ENCODE measurements at places on chromosomes 2 and 18. TPM values are rescaled to one million over a fixed set of nuclear protein-coding genes. Genes with fewer than 3 reads are reported as not detected.

DNA sequence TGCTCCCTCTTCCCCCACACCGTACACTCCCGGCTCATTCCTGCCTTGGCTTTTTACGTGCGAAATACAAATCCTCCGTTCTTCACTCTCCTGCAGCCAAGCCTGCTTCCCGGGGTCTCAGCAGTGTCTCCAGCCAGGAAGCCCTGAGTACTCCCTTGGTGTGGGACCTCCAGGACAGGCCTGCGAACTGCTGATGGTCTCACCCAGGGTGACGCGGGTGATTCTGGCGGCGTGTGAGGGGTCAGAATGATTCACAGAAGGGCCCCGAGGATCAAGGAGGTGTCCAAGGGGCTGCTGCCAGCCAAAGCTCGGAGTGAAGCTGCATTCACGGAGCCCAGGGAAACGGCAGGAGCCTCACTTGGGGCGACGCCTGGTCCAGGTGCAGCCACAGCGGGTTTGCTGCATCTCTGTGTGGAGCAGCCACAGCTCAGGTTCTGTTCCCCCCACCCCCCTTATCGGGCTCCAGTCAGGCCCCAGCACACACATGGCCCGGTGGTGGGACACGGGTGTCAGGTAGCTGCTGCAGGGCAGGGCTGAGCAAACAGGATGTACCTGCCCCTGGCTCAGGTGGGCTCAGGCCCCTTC is 337.7 kb upstream of the MYT1L start:
- no peak for DNase-seq

ARHGAP15 gene
- 112 TPM for total RNA-seq

NTSR2 gene
- total RNA-seq, result not detected

DNA sequence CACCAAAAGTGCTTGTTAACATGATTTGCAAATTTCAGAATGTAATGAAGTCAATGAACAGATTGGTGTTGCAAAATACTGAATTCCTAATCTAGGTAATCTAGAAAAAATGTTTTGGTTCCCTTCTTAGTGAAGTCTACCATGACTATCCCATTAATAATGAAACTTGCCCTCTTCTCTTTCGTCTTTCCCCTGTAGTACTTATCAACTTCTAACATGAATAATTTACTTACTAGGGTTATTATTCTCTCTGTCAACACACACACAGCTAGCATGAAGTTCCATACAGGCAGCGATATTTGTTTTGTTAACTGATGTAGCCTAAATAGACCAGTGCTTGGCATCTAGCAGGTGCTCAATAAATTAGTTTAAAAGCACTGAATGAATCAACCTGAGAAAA is 160.2 kb downstream of the NCK2 start:
- DNase-seq, result no peak

- DNase-seq, result no peak
Measured at GRCh38 chr18:41466436-41467160, 488.4 kb upstream of the PIK3C3 start.

GRCh38 chr2:240362216-240362755 is 73.2 kb upstream of the GPC1 start:
- no peak for DNase-seq

GRCh38 chr18:51537487-51537886 is 340.0 kb upstream of the MEX3C start:
- no peak for DNase-seq

DNA sequence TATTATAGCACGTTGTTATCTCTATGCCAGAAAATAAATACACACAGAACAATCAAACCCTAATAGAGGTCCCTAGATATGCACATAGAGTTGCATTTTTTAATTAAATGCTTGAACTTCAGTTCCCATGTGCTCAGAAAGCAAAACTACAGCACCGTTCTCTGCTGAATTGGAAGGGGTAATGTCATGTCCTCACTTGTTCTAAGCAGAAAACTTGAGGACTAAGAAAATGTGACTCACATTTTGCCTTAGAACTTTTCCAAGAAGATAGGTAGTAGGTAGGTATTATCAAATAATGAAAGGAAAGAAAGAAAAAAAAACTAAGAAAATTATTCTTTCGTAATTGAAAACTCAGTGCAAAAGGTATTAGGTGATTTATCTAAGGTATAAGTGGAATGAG is 607.3 kb downstream of the ERBB4 start:
- DNase-seq, result no peak

SULT1C2 gene
- total RNA-seq, result not detected

- DNase-seq, result no peak
Measured at GRCh38 chr2:204665207-204665606, 119.9 kb downstream of the PARD3B start.

- no peak for DNase-seq
Measured at GRCh38 chr2:173855661-173856060, 109.5 kb downstream of the SP3 start.

GRCh38 chr2:47656715-47657600 is 126.0 kb upstream of the MSH6 start:
- DNase-seq, result no peak

LRATD1 gene
- not detected for total RNA-seq

RPRM gene
- not detected for total RNA-seq

RBFA gene
- total RNA-seq, result 23.3 TPM

- DNase-seq, result no peak
Measured at GRCh38 chr2:43032213-43033015, 194.0 kb downstream of the ZFP36L2 start.

MIB1 gene
- total RNA-seq, result 21.6 TPM

GRCh38 chr2:78127424-78127823 is 605.2 kb upstream of the LRRTM4 start:
- no peak for DNase-seq

- DNase-seq, result no peak
Measured at GRCh38 chr2:46909771-46910419, 5.7 kb downstream of the MCFD2 start.

DNA sequence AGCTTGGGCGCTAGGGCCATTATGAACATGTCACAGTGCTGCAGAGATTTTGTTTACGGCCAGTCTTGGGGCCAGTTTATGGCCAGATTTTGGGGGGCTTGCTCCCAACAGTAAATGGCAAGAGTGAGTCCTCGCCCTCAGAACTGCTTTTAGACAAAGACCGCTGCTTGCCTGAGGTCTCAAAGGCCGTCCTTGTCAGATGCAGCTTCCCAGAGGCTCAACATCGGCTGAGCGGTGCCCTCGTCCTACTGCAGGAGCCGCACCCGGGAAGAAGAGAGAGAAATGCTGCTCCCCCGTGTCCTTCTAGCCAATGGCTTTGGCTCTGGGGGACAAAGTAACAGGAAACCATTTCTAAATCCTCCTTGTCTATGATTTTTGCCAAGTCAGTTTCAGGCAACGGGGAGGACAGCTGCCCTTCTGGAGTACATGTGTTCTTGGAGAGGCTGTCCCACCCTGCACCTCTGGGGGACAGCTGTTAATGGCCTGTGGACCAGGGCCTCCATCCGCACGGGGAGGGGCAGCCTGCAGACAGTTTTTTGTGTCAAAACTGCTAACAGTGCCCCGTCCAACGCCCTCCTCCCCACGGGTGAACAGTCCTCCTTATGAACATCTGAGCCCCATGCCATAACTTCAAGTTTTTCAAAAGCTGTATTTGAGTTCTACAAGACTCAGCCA is 66.1 kb downstream of the C18orf63 start:
- DNase-seq, result no peak

- DNase-seq, result no peak
Measured at GRCh38 chr18:49141491-49141890, 190.7 kb upstream of the SMAD7 start.

GAREM1 gene
- total RNA-seq, result not detected

GRCh38 chr2:60079562-60079961 is 473.9 kb downstream of the BCL11A start:
- no peak for DNase-seq

DNA sequence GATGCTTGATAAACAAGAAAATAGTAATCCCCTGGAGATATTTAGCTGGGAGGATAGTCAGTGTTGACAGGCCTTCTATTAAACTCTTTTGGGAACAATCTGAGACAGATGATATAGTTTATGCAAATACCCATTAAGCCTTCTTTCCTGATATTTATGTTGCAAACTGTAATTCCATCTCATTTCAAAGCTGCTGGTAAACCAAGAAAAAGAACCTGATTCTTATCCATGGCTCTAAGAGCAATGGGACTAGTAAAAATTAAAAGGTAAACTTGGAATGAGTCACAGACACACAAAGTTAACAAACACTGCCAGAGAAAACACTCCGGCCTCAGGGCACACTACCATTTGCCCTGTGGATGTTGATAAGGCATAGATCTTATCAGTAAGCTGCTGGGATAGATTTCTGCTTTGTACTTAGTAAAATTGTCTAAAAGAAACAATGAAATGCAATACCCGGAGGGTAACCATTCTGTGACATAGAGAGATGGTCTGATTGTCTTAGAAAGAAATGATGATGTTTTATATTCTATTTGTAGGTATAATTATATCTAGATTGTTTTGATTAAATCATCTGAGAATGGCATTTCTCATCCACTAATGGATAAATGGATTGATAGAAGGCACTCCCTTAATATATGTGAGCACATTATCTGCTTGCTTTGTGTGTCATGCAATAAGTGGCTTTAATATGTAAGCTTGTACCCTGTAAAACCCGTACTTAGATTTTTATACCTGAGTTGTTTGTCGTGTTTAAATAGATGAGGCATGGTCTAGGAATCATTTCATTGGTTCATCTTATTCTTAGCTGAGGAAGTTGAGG is 13.2 kb downstream of the GALR1 start:
- no peak for DNase-seq

DNA sequence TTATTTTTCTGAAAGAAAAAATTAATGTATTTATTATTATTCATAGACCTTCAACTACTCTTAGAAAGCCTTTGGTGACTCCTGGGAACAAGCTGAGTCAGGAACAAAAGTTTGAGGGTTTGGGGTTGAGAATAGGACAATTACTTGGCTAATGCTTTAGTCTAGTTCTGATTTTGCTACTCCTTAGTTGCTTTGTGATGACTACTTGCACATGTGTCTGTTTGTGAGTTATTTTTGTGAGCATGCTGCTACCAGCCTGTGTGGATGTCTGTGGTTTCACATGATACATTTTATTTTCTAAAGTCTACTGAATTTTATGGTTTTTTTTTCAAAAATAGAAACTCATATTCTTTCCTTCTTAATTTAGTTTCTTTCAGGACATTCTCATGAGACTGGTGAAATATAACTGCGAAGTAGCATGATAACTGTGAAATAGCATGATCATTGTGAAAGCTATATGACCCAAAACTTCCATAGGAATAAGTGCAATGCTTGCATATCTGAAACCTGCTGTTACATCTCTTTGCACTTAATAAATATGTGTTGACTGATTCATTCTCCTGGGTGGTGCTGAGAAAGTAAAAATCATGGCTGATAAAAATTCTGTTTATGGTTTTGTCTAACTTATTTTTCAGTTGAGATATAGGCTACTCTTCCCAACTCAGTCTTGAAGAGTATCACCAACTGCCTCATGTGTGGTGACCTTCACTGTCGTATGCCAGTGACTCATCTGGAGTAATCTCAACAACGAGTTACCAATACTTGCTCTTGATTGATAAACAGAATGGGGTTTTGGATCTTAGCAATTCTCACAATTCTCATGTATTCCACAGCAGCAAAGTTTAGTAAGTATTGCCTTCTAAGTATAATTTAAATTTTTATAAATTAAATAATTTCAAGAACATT is 17.9 kb upstream of the IL18R1 start:
- DNase-seq, result no peak

- no peak for DNase-seq
Measured at GRCh38 chr2:4964579-4964978, 727.6 kb upstream of the SOX11 start.

DNA sequence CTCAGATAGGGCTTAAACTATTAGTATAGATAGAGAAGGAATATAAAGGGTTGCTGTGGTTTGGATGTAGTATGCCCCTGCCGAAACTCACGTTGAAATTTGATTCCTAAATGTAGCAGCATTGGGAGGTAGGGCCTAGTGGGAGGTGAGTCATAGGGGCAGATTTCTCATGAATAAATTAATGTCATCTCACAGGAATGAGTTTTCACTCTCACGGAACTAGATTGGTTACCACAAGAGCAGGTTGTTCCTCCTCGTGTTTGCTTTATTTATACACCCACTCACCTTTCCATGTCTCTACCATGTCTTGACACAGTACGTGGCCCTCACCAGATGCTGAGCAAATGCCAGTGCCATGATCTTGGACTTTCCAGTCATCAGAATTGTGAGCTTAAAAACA is 218.2 kb downstream of the RBM43 start:
- DNase-seq, result no peak

CCDC121 gene
- 0.71 TPM for total RNA-seq

DNA sequence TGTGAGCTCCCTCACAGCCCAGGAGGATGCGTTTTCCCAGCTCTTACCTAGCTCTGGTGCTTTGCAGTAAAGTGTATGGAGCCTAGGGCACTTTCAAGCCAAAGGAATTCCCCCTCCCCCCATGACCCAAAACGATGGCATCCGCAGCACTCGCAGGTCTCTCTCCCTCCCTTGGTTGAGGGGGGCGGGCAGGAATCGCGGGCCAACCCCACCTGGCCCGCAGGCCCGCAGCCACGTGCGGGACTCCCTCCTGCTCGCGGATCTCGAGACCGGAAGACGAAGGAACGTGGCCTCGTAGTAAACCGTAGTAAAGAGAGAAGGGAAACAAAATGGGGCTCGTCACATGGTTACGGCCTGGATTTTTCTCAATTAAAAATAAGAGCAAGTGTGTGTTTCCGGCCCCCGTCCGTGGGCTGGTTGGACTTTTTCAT is 8.5 kb downstream of the IRS1 start:
- no peak for DNase-seq

GRCh38 chr18:8252371-8252770 is 356.9 kb upstream of the RAB12 start:
- DNase-seq, result no peak

DNA sequence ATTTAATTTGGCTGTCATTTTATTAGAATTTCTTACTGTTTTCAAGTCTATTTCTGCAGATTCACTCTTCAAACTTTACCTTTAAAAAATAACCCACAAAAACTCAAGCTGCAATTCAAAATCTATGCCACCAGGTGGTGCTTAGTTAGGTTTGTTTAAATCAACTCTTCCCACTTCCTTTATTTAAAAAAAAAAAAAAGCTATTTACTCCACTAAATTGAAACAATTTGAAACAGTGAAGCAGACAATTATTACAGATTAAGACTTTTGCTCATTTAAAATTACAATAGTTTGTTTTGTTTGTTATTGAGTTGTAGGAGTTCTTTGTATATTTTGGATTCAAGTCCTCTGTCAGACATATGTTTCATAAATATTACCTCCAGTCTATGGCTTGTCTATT is 300.0 kb downstream of the PDE11A start:
- DNase-seq, result no peak

ITPRID2 gene
- 20.0 TPM for total RNA-seq

GRCh38 chr2:58651930-58652329 is 410.8 kb upstream of the FANCL start:
- no peak for DNase-seq

- DNase-seq, result no peak
Measured at GRCh38 chr2:1701556-1702185, 42.6 kb downstream of the PXDN start.

DNA sequence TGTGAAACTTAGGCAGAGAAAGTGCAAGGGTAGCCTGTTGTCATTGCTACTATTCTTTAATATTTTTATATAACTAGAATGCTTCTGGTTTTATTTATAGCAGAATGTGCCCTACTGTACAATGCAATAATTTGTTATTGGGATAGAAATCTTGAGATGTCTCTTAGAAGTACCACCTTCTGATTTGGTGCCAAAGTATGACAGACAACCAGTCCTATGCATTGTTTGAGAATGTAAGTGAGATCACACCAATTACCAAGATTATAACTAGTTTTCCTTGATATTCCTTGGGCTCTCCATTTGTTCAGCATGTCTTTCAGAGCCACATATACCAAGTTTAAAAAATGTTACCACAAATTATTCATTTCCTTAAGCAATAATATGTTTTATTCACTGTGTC is 399.7 kb downstream of the CPS1 start:
- DNase-seq, result no peak

PLGLB1 gene
- total RNA-seq, result 8.3 TPM

CLEC4F gene
- total RNA-seq, result not detected
